Esophagus squamous epithelium (tissue), 5 donors: ENCODE measurements at places on chromosomes 5 and 9.

GRCh38 chr5:79642210-79642609 lies 30.0 kb downstream of the TENT2 start:
- DNase-seq: no peak

DNA sequence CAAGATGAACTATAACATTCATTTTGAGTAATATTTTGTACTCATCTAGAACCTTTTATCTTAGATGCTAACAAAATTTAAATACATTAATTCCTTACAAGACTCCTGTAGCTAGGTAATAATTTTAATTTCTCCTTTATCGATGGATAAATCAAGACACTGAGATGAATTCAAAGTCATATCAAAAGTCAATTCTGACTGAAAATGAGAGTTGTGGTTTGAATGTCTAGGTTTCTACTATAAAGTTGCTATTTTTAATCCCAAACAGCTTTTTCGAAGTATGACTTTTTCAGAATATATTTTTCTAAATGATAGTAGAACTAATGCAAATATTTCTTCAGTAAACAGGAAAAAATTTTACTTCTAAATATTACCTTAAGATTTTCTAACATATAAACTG lies 491.7 kb upstream of the FAM174A start:
- DNase-seq: no peak

DNA sequence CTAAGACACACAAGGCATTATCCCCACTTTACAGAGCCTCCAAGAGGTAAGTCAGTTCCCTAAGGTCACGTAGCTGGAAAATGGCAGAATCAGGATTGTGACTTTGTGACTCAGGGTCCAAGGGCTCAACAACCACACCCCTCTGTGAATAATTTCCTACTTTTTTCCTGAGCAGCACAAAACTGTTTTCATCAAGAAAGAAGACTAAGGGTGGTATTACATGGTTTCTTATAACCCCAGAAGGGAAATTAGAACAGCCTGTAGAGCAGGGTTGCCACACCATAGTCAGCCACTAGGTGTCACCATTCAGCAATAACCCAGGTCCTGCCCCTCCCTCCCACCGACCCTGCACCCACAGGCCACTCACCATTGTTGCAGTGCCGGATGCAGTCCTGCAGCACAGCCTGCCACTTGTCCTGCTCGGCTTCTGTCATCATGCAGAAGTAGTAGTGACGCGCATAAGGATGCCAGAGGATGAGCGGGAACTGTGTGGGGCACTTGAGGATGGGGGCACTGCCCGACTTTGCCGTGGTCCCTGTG lies 72.1 kb downstream of the LRSAM1 start:
- no peak for DNase-seq

DNA sequence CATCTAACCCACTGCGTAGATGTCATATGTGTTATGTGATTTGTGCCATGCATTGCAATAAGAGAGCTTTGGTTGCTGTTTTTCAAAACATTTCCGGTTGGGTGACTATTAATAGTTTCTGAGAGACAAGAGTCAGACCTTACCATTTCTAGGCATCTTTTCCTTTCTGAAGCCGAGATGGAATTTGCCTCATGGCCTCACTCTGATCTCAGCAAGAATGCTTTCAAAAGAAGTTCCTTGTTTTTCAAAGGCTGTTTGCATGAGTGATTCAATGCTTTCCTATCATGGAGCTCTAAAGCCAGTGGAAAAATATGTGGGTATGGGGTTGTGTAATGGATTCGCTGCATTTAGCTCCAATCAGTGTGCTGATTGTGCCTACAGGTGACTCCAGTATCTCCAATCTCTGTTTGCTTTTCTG lies 203.1 kb upstream of the PPP1R2B start:
- DNase-seq: no peak

DNA sequence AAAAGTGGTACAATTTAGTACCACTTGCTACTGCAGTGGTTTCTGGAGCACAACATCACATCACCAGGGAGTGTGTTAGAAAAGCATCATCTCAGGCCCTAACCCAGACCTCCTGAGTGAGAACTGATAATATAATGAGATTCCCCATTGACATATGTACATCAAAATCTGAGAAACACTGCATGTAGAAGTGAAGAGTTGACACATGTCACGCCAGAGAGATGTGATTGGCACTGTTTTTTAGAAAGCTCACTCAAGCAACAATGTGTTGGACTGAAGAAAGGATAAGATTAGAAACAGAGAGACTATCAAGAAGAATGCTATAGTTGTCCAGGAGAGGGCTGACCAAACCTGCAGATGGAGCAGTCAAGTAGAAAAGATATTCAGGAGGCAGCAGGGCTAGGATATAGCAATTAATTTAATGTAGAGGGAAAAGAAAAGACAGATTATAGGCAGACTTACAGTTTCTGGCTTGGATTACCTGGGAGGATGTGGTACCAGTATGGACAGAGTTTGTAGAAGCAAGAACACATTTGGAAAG lies 324.4 kb upstream of the ADAMTSL1 start:
- DNase-seq: no peak
